Fibroblast of lung (primary cell): ENCODE measurements at places on chromosomes 5 and 9. TPM values are rescaled to one million over a fixed set of nuclear protein-coding genes. Genes with fewer than 3 reads are reported as not detected.

PCDHB14 gene
- 0.77 and 1.7 TPM in 2 replicates for total RNA-seq

NUTM2F gene
- not detected in 2 replicates for total RNA-seq

PSD2 gene
- total RNA-seq = under 0.01 and 0.17 TPM in 2 replicates

NIPSNAP3A gene
- total RNA-seq = 16.7 and 32.5 TPM in 2 replicates

CNTNAP3 gene
- total RNA-seq = under 0.01 TPM in 1 of 2 replicates, not detected in the other

SLC45A2 gene
- under 0.01 TPM in 2 replicates for total RNA-seq

TMEM232 gene
- 5.6 and 7.4 TPM in 2 replicates for total RNA-seq

LECT2 gene
- total RNA-seq = not detected in 2 replicates

PWWP2A gene
- total RNA-seq = 14.9 and 17.0 TPM in 2 replicates

PCDH12 gene
- total RNA-seq = under 0.01 TPM in 1 of 2 replicates, not detected in the other

PCDHGC4 gene
- 1.5 and 3.0 TPM in 2 replicates for total RNA-seq

CD274 gene
- 3.3 and 5.9 TPM in 2 replicates for total RNA-seq

C9orf85 gene
- total RNA-seq = 13.4 and 17.3 TPM in 2 replicates

WDR38 gene
- total RNA-seq = not detected in 2 replicates

GARIN3 gene
- not detected in 2 replicates for total RNA-seq

SMIM15 gene
- 42.4 and 64.6 TPM in 2 replicates for total RNA-seq

PRDM9 gene
- total RNA-seq = not detected in 2 replicates

IL3 gene
- not detected in 2 replicates for total RNA-seq

TMEM203 gene
- total RNA-seq = 36.2 and 36.3 TPM in 2 replicates

INPP5E gene
- 5.6 and 7.8 TPM in 2 replicates for total RNA-seq

TLX3 gene
- not detected in 2 replicates for total RNA-seq

PAPPA gene
- 33.4 and 45.7 TPM in 2 replicates for total RNA-seq

ADAMTSL2 gene
- under 0.01 TPM in 2 replicates for total RNA-seq

FOXD4L4 gene
- total RNA-seq = 0.26 TPM in 1 of 2 replicates, not detected in the other

MPDZ gene
- 59.1 and 66.9 TPM in 2 replicates for total RNA-seq

FOXD4L3 gene
- under 0.01 TPM in 1 of 2 replicates, not detected in the other for total RNA-seq

SNCAIP gene
- total RNA-seq = 4.1 and 5.1 TPM in 2 replicates

PCSK1 gene
- not detected in 2 replicates for total RNA-seq

DNAJC21 gene
- 49.8 and 64.4 TPM in 2 replicates for total RNA-seq

FLT4 gene
- total RNA-seq = 0.17 and 0.26 TPM in 2 replicates

LRRTM2 gene
- 1.0 and 1.3 TPM in 2 replicates for total RNA-seq

MLANA gene
- total RNA-seq = not detected in 2 replicates

OR1L6 gene
- total RNA-seq = not detected in 2 replicates

AQP3 gene
- total RNA-seq = 9.0 and 16.2 TPM in 2 replicates

HINT1 gene
- 181 and 225 TPM in 2 replicates for total RNA-seq

GRXCR2 gene
- total RNA-seq = not detected in 2 replicates

CDH9 gene
- not detected in 2 replicates for total RNA-seq

STPG3 gene
- not detected in 2 replicates for total RNA-seq

CCDC192 gene
- not detected in 2 replicates for total RNA-seq

PCDHB7 gene
- 1.0 and 1.5 TPM in 2 replicates for total RNA-seq

FCN2 gene
- not detected in 2 replicates for total RNA-seq

TCOF1 gene
- 10.6 and 11.0 TPM in 2 replicates for total RNA-seq

KCTD16 gene
- total RNA-seq = 1.0 and 1.2 TPM in 2 replicates

HRCT1 gene
- 0.26 and 1.2 TPM in 2 replicates for total RNA-seq

TRAF1 gene
- total RNA-seq = 2.6 and 3.8 TPM in 2 replicates

PCDHB4 gene
- 0.50 and 0.51 TPM in 2 replicates for total RNA-seq

SH3PXD2B gene
- 21.1 and 23.9 TPM in 2 replicates for total RNA-seq

CYSRT1 gene
- total RNA-seq = 0.51 and 0.66 TPM in 2 replicates

DCTN3 gene
- total RNA-seq = 95.8 and 106 TPM in 2 replicates
